Pons (tissue), 1 donor: ENCODE measurements at places on chromosomes 2 and 18.
A peak's percentile ranks its signal among the peaks of the same experiment; 100 is the strongest.

DNA sequence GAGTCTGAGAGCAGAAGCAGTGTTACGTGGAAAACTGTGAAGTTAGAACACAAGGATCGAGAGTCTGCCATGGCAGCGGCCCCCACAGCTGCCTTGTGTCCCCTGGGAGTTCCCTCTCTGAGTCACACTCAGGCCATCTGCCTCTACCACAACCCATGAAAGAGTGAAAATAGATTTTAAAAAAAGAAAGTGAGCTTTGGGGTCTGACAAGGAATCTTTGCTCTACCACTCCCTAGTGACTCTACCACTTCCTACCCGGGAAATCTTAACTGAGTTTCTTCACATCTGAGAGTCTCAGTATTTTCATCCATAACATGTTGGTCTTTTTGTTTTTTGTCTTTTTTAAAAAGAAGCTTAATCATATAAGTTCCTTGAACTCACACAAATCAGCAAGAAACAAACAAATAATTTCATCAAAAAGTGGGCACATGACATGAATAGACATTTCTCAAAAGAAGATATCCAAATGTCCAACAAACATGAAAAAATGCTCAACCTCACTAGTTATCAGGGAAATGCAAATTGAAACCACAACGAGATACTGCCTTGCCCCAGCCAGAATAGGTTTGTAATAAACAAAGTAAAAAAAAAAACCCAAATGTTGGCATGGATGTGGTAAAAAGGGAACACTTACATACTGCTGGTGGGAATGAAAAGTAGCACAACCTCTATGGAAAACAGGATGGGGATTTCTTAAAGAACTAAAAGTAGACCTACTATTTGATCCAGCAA is 2.4 kb upstream of the MSGN1 start:
- DNase-seq: peak; percentile 12

DNA sequence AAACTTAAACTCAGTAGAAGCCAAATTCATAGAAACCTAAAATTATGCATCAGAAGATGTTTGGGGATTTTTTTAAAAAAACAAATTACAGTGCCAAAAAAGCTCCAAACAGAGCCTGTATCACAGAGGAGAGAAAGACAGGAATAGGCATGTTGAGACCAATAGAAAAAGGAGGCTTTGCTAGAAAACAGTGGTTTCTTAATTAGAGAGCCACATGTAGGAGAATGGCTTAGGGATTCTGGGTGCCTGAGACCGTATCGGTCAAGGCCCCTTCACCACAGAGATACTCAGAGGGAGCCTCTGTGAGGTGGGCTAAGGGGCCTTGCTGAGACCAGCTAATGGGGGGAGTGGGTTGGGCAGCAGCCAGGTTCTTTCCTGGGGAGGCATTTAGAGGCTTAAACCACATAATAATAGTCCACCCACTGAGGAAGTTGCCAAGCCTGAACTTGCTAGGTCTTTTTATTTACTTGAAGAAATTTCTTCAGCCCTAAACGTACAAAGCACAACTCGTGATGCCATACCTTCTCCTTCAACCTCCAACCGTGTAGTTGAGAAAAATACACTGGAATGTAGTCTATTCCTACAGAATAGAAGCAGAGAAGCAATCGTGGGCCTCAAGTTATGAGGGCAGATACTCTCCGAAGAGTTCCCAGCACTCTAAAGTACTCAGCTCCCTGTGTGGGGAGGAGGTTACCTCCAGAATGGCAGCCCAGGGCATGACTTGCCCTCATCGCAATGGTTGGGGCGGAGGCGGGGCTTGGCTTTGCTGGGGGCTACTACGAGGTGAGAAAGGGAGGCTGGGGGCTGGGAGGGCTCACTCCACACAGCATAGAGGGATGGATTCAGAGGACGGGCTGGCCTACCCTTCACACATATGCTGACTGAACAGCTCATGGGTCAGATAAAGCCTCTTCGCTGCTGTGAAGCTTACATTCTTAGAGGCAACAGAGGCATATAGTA is 237.9 kb downstream of the TPGS2 start:
- no peak for DNase-seq

- no peak for DNase-seq
Observed at GRCh38 chr2:10238396-10238795, 64.3 kb upstream of the HPCAL1 start.

DNA sequence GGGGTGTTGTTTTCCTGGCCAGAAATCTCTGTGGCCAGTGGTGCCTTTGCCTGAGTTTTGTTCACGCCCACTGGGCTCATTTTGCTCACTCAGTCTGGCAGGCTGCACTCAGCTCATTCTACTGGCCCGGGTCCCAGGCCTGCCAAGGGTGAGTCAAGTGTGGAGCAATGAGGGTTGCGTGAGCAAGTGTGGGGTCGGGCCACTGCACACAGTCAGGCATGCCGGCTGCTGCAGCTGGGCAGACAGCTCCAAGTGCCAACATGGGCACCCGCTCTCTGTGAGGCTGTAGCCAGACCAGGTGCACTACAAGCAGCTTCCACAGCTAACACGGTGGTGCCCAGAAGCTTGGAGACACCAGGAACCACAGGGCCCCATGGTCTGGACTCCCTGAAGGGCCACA is 801.1 kb upstream of the RAB6C start:
- no peak for DNase-seq

GRCh38 chr2:167508709-167509108 is 620.4 kb downstream of the XIRP2 start:
- DNase-seq: no peak

- peak; percentile 12 for DNase-seq
Observed at GRCh38 chr18:28854964-28855363, 678.0 kb upstream of the CDH2 start.

DNA sequence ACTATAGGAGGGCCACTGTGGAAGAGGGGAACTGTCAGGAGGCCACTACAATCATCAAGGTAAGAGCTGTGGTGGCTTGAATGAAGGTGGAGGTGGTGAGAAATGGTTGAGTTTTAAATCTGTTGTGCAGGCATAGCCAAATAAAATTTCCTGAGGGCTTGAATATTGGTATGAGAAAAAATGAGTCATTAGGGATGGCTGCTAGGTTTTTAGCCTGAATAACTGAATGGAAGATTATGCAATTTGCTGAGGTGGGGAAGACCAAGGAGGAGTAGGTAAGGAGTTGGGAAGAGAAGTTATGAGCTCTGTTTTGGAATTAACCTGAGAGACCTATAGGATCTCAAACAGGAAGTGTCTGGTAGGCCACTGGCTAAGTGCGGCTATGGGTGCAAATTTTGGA is 84.0 kb downstream of the KLHL14 start:
- DNase-seq: no peak

GRCh38 chr2:96870626-96871255 is 861 bp upstream of the SEMA4C start:
- DNase-seq: peak; percentile 92

DNA sequence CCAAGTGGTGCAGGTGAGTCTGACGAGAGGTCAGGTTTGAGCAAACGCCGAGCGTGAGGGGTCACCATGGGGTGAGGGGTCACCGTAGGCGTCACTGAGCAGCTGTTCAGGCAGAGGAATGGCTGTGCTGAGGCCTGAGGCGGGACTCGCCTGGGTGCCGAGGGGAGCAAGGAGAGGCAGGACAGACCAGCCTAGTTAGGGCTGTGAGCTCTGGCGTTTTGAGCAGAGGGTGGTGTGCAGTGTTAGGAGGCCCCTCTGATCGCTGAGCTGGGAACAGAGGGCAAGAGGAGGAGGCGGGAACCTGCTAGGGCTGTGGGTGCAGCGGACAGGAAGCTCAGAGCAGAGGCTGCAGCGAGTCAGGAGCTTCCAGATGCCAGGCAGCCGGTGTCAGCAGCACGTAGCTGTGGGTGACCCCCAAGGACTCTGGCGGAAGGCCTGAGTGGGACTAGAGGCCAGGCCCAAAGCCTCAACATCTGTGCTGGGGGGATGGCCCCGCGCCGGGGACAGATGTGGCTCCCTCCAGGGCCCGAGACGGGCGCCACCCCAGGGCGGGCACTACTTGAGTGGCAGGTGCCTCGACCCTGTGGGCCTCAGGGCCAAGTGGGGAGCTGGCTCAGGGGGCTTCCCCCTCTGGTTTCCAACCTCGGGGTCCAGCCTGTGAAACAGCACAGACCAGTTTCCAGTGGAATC is 55.7 kb downstream of the KCNG2 start:
- DNase-seq: no peak

DNA sequence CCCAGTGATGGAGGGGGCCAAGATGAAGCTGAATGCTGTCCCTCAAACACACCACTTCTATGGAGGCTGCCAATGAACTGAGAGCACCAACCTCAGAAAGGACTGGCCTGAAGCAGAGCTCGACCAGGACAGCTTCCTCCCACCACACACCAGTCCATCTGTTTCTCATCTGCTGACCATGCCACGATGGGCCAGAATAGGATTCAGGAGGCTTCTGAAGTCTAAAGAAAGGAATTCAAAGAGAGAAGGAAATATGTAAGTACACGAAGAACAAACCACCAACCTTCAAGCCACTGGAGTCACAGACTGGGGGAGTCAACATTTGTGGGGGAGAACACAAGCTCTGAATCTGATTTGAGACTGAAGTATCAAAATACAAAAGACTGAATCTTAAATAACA is 157.6 kb upstream of the CCDC68 start:
- DNase-seq: no peak

GRCh38 chr2:50607721-50608120 is 424.2 kb downstream of the NRXN1 start:
- DNase-seq: no peak

- DNase-seq: no peak
Observed at GRCh38 chr2:98825404-98825803, 94.5 kb upstream of the MGAT4A start.

- DNase-seq: no peak
Observed at GRCh38 chr2:108226564-108226963, 13.2 kb upstream of the SULT1C3 start.

- no peak for DNase-seq
Observed at GRCh38 chr2:133045787-133046186, 375.8 kb upstream of the LYPD1 start.

- no peak for DNase-seq
Observed at GRCh38 chr2:30611583-30611982, 164.5 kb downstream of the LCLAT1 start.

DNA sequence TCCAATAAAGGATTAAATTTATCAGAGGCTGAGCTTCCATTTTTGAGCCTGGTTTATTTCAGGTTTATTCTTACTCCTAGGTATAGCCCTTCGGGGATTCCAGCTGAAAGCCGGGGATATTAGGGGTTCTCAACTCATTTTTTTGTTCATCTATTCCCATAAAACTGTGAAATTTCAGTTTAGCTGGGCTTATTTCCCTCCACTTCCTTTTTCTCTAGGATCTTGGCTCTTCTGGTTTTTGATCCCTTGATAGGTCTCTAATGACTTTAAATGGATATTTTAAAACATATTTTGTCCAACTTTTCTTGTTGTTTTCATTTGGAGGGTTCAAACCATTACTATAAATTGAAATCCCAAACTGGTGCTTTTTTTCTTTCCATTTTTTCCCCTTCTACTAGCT is 23.6 kb upstream of the ZNF512 start:
- DNase-seq: no peak

- no peak for DNase-seq
Observed at GRCh38 chr2:579351-579886, 97.8 kb downstream of the TMEM18 start.

DNA sequence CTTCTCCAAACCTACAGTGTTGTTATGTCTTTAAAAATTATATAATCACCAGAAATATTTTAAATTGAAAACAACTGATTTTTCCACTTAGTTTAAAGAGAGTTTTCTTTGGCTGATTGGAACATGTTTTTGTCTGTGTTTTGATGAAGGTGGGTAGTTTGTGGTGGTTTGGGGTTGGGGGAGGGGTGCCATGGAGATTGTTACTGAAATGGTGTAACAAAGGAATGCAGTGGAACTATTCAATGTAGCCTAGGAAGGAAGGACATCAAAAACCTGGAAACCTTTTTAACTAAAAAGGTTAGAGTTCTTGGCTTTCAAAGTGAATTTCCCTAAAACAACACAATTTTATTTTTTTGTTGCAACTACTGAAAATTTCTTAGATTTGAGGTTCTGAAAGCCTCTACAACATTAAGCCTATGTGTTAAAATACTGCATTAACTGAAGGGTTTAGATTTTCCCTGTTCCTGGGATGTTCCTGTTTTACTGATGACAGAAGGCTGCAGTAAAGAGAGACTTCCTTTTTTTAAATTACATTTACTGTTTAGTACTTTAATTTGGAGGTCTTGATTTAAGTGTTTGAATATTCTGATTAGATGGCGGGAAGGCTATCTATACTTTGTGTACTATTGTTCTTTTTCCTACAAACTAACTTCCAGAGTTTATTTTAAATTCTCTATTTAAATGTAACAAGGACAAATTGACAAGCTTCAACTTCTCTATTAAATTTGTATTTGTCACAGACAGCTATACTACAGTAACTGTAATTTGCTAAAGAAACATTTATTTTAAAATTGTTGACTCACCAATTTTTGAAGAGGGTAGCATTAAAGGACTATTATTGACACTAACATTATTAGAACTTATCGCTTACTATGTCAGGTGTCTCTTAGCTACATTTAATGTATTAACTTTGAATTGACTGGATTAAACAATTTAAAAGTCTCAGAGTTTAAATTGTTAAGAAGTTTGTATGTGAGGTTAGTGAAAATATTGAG is 87.7 kb downstream of the LIMS1 start:
- no peak for DNase-seq

DNA sequence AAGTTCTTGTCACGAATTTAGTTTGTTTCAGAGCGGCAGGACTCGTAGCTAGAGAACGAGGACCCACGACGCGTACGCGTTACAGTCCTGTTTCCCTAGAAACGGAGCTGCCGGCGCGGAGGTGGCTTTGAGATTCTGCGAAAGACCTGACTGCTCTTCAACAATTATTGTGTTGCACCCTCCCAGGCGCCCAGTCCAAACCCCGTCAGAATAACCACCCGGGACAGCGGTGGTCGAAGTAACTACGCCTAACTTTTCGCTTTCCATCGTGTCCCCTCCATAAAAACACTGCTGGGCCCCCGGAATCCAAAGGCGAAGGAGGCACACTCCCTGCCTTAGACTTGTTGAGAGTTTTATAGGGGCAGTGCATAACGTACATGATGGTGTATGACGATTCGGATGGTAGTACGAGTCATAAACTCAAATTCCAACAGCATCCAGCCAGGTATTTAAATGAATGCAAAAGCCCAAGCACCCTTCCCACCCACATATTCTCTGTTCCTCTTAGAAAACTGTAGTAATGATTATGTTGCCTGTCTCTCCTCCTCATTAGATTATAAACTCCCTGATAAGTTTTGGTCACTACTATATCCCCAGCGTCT is 651 bp upstream of the STAM2 start:
- DNase-seq: no peak

GRCh38 chr2:241015439-241015838 is 17.0 kb downstream of the SNED1 start:
- DNase-seq: no peak

DNA sequence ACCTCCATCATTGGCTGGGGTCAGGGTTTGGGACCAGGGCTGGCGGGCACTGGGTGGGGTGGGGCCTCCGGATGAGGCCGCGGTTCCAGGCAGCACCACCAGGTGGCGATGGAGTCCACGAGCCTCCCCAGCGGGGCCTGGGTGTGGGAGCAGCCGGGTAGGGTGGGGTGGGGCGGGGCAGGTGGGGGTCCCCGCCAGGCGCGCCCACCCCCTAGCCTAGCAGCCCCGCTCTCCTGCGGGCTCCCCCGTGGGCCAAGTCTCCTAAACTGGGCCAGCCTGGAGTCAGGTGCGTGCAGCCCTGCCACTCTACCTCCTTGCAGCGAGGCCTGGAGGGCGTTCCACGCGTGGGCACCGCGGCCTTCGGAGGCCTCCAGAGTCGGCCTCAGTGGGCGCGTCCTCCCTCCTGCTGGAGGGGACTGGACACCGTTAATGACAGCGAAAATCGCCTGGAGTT is 187.5 kb downstream of the TWIST2 start:
- peak; percentile 18 for DNase-seq
